ENCODE measurements at places on chromosomes 6 and 20.

GRCh38 chr6:44676826-44677433 lies 289.4 kb downstream of the CDC5L start:
- DNase-seq = no peak

DNA sequence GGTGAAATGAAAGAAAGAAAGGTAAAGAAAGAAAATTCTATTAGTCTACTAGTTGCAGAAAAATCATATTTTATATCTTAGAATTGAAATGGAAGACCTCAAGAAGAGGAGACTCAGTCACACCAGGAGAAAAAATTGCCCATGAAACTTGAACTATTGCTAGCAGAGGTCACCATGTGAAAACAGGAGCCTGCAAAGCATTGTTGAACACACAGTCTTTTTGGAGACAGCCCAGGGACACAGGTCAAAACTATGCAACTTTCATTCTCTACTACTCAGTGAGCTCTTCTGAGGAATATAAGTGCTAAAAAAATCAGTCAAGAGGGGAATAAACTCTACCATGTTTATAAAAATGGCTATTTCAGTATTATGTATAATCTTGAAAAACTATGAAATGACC lies 89.8 kb upstream of the TENT5A start:
- no peak for DNase-seq

- DNase-seq = no peak
These were observed 9.3 kb upstream of the PRR18 start for GRCh38 chr6:166317261-166318212.

DNA sequence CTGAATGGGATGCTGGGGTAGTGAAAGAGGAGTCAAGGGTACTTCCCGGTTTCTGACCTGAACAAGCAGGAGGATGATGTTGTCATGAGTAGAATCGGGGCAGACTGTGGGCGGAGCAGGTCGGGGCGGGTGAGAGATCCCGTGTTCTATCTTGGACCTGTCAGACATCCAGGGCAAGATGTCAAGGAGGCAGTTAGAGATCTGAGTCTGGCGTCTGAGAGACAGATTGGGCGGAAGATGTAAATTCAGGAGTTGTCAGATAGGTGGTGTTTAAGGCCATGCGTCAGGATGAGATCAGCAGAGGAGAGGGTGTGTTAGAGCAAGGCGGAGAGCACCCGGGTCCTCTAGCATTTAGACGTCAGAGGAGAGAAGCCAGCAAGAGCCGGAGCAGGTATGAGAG lies 115.5 kb downstream of the DLGAP4 start:
- no peak for DNase-seq

GRCh38 chr6:41771058-41771983 lies 8.4 kb downstream of the FRS3 start:
- DNase-seq = no peak

GRCh38 chr20:17631576-17632319 lies 50.3 kb downstream of the RRBP1 start:
- DNase-seq = no peak

DNA sequence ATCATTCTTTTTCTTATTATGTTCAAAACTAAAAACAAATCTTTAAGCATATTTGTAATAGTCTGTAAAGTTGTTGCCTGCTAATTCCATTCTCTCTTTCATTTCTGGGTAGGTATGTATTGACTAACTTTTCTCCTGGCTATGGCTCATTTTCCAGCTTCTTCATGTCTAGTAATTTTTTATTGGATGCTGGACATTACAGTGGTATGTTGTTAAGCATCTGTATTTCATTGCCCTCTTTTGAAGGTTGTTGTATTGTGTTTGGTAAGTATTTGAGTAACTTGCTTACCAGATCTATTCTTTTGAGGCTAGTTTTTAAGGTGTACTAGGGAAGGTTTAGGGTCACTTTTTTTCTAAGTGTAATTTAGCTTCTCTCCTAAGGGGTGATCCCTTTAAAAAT lies 230.9 kb downstream of the TTLL2 start:
- no peak for DNase-seq

DNA sequence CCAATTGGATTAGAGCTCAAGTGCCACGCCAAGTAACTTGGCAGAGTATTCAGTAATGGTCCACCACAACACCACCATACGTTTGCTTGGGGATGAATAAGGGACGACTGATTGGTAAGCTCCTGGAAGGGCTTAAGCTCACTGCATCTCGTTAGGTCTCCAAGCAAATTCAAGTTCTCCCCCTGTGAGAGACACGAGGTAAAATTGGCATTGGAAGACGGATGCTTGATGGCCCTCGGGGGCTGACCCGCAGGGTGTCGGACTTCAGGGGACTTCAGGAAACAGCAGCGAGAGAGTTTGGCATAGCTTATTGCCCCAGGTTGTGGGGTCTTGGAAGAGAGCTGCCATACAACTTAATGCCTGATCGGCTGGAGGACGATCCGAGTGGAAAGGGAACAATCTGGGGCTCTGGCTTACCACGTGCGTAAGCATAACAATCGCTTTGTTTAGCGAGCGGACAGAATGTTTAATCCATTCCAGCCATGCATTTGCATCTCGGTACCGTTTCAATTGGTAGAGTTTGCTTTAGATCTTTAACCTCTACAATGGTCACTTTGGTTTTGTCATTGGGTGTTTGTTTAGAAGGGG lies 4.8 kb upstream of the ZNFX1 start:
- DNase-seq = no peak

DNA sequence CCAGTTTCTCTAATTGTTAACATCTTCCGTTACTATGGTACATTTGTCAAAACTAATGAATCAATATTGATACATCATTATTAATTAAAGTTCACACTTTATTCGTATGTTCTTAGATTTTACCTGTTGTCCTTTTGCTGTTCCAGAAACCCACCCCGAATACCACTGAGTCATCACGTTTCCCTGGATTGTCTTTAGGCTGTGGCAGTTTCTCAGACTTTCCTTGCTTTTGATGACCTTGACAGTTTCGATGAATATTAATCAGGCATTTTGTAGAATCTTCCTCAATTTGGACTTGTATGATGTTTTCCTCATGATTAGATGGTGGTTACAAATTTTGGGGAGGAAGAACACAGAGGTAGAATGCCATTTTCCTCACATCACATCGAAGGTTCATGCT lies 39.1 kb upstream of the AIG1 start:
- DNase-seq = no peak

All from NCI-H2171 treated with DMSO at 0.1 percent for 48 hours (cell line).